Spinal cord (tissue), 10 donors: ENCODE measurements at places on chromosomes 6 and 20. TPM values are rescaled to one million over a fixed set of nuclear protein-coding genes. Genes with fewer than 3 reads are reported as not detected.

DNA sequence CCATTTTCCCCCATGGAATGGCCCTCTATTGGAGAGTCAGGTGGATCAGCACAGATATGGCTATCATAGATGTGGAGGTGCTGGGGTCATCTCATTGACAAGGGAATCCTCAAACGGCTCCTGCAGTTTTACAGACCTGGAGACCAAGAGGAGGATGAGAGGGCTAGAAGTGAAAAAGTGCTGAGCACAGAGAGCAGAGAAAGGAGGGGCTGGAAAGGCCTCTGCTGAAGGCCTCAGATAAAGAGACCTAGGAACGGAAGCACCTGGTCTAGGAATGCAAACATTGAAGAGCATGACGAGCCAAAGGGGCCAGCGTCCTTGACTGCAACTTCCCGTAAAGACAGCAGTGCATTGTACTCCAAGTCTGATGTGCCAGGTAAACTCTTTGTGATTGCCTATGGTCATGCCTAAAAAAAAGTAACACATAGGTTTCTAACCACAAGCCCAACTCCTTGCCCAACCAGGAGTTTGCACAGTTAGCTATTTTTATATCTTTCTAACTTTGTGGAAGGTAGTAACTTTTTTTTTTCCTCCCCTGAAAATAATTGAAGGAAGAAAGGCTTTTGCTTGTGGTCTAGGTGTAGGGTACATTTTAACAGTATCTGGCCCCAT, 15.2 kb downstream of the RSPH4A start:
- DNase-seq = no peak

GRCh38 chr6:129440691-129441090, 269.3 kb downstream of the ARHGAP18 start:
- DNase-seq = no peak

DNA sequence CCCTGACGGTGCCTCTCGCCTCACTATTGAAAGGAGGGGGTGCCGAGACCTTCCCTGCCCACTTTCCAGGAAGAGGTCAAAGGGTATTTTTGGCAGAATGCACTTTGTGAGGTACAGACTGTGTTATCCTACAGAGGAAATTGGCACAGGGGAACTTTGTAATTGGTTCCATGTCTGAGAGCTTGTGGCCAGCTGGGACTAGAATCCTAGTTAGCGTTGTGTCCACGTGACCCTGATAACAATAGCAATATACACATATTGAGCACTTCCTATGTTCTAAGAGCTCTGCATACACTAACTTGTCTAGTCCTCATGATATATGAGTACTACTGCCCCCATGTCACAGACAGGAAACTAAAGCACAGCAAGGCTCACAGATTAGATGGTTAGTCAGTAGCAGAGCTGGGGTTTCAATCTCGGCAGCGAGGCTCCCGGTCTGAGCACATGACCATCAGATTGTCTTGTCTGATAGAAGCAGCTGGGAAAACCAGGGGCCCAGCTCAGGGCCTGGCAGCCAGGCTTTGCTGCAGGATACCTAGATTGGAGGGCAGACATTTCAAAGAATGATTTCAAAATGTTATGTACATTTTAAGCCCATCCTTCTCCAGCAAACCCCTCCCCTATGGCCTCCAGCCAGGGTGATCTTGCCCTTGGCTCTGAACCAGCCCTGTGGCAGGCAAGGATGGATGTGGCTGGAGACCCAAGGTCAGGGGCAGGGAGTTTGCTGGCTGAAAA, 1.4 kb downstream of the MAPK13 start:
- no peak for DNase-seq

DNA sequence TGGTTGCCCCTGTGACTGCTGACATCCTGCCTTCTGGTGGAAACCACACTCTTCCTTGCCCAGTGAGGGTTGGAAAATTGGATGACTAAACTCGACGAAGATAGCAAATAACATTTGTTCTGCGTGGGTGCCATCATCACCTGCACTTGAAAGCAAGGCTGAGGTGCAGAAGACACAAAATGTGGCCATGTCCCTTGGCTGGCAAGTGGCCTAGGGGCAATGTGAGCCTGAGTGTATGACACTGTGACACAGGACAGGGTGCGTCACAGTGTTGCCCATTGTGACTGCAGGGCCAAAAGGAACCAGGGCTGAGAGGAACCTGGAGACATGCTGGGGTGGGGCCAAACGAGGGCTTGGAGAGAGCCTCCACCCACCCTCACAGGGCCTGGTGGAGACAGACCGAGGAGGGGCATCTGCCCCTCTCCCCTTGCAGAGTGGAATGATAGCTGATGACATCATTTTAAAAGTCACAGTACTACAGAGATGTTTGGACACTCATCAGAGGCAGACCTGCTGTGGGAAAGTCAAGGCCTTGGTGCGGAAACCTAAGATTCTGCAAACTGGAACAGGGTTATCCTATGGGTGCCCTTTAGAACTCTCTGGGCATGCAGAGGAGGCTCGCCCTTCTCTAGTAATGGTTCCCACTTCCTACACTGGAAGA, 12.8 kb upstream of the HLA-F start:
- no peak for DNase-seq

GRCh38 chr6:11341867-11342266, 109.4 kb upstream of the NEDD9 start:
- DNase-seq = no peak

GRCh38 chr20:6956056-6956455, 188.6 kb downstream of the BMP2 start:
- no peak for DNase-seq

DNA sequence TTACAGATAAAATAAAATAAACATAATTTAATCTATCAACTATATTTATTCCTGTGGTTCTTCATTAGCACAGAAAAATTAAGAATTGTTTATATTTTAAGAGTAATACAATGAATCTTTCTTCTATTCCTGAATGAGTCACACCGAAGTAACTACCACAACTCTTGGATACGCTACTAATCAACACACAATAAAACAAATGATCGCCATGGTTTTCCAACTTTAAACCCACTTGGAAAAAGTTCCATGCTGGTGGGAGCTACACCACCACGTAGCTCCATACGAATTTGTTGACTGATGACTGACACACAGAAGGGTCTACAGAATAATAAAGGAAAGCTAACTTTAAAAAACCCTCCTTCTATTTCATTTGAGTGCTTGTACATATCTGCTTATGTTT, 135.8 kb upstream of the NEDD9 start:
- no peak for DNase-seq

The CCN6 gene
- not detected for total RNA-seq

The CRIP3 gene
- 8.4 TPM for total RNA-seq

The KCNK16 gene
- total RNA-seq = not detected
